ENCODE measurements at places on chromosomes 2 and 18.
A peak's percentile ranks its signal among the peaks of the same experiment; 100 is the strongest.

DNA sequence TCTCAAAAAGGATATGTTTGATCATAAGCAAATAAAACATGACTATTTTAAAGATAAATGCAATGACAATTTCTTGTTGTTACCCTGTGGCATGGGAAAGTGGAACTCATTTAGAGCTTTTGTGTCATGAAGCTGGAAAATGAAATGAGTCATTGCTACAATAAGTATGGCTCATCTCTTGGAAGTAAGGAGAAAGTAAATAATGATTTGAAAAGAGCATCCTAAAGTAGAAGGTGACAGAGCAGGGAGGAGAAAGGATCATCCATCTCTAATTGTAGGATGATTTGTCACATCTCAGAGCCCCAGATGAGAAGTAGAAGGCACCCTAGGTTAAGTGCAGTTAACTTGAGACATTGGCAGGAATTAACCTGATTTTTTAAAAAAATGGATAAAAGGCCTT is 200.5 kb downstream of the CPS1 start:
- no peak for DNase-seq

DNA sequence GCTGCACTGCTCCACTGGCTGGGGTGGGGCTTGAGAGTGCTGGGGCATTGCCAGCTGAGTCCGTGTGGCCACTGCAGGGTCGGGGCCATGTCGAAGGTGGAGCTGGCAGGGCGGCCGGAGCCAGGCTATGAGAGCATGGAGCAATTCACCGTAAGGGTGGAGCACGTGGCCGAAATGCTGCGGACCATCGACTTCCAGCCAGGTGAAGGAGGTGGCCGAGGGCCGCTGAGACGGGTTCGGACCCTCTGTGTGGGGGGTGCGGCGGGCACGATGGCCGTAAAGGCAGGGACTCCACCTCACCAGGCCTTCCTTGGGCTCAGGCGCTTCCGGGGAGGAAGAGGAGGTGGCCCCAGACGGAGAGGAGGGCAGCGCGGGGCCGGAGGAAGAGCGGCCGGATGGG is 2.1 kb downstream of the UCN start:
- DNase-seq = no peak

- DNase-seq = no peak
These were observed 106.5 kb upstream of the TMEM200C start for GRCh38 chr18:6001867-6002266.

- no peak for DNase-seq
These were observed 62.9 kb downstream of the RPL31 start for GRCh38 chr2:101064868-101065549.

DNA sequence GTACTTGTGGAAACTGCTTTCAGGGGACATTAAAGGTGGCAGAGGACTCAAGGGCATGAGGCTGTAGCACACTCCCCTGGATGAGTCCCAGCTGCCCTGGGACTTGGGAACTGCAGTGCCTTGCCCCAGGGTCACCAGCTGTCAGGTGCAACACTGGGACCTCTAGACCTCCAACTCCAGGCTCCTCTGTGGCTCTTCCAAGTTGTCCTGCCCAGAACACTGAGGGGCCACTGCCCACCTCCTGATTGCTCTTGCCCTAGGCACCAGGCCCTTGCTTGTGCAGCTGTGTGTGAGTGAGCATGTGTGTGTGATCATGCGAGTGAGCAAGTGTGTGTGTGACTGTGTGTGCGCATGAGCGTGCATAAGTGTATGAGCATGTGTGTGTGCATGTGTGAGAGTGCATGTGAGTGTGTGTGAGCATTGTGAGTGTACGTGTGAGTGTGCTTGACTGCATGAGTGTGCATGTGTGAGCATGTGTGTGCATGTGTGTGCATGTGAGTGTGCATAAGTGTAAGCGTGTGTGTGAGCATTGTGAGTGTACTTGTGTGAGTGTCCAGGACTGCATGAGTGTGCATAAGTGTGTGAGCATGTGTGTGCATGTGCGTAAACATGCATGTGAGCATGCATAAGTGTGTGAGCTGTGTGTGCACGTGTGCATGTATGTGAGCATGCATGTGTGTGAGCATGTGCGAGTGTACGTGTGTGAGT is 301.5 kb downstream of the NDUFA10 start:
- no peak for DNase-seq

- no peak for DNase-seq
These were observed 17.3 kb downstream of the NFATC1 start for GRCh38 chr18:79413025-79413424.

- DNase-seq = no peak
These were observed 116.0 kb downstream of the SETBP1 start for GRCh38 chr18:44796429-44797428.

DNA sequence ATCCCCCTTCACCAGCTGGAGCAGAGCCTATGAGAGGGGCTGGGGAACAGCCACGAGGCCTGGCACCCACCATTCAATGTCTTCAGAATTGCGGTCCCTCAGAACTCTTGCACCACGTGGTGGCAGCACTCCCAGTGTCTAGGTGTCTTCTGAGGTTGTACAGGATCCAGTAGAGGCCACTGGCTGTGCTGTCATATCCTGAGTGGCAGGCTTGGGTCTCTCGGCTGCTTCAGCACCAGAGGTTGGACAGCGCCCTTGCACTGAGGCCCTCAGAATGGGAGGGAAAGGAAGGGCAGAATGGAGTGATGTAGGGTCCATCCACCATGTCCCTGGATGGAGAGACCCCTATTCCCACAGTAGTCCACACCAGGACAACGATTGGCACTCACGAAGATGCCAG is 112.0 kb upstream of the TEKT4 start:
- no peak for DNase-seq

DNA sequence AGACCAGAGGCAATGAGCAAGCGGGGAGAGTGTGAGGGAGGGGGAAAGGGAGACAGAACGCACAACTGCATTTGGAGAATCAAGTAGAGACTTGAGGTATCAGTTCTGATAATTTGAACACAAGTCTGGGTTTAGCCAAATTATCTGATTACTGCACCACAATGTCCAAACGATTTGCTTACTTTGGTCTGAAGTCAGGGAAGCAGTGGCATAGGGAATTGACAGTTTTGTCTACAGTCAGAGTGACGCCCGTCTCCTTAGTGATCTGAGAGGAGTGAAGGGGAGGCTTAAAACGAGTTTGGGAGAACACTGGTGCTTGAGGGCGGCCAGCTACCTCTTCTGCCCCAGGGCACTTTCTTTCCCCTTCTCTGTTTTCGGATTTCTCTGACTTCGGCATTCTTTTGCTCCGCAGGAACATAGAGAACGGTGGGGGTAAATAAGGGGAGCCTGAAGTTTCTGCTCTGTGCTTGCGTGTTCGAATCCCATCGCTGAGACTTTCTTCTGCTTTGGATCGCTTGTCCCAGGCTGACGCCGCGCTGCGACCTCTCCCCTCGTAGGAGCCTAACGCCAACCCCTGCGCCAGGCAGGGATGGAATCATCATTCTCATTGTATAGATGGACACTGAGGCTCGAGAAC is 2.9 kb upstream of the DLX2 start:
- DNase-seq = no peak

GRCh38 chr2:160353166-160353565 is 140.4 kb downstream of the RBMS1 start:
- DNase-seq = no peak

- DNase-seq = no peak
These were observed 38.4 kb upstream of the GMCL1 start for GRCh38 chr2:69791045-69791444.

DNA sequence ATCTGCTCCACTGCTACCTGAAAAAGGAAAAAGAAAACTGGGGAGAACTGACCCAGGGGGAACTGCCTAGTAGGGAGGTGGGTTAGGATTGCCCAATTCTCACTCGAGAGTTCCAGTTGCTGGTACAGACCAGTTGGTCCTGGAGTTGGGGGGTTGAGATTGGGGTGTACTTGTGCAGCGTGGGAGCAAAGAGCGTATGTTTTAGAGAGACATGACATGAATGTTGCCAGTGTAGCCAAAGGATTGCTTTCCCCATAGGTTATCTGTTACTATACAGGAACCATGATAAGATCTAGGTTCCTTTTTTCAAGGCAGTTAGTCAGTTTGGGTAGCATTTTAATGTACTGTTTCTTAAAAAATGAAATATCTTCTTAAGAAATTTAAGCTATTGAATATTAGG is 68.6 kb downstream of the APLF start:
- DNase-seq = no peak

DNA sequence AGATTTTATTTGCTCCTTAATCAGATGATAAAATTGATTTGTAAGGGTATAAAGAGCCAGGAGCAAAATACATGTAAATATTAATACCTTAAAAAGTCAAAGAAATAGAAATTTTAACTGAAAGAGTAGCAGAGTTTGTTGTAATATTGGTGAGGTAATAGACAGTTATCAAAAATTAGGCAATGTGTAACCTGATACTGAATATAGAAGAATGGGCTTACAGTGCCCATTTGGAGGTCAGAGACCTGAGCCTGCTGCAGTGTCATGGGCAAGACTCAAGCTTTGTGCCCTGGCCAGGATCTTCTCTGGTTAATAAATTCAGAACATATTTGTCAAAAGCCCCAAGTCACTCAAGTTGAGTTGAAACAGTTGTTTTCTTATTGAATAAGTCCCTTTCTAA is 29.7 kb upstream of the TMEM247 start:
- DNase-seq = no peak

- DNase-seq = peak; percentile 4
These were observed 81.8 kb upstream of the TGIF1 start for GRCh38 chr18:3368193-3368592.

DNA sequence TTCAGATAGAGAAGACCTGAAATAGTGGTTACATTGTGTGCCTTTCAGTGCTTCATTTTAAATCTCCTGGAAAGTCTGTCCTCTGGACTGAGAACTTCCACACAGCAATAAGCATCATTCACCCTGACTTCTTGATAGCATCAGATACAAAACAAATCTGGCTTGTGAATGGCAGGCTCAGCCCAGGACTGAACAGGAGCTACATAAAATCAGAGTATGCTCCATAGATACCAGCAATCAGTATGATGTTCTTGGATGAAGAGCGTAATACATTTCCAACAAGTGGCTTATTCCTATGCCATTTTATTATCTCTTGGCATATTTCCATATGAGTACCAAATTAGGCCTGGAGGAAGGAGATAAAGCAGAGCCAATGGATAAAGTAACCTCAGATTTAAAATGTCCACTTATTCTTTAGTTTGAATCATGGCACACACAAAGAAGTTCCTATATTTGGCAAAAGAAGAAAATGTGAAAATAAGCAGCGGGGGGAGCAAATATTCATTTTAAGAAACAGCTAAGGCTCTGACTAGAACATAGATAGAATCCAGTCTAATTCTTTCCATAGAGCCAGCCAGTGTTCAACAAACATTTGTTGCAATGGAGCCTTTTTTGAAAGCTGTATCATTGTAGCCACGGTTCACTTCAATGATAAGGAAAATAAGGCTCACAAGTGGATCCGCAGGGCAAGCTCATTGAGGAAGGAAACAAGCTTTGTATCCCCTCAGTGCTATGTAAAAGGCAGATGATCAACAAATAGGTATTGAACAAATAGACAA is 230.8 kb upstream of the CHAC2 start:
- DNase-seq = no peak

DNA sequence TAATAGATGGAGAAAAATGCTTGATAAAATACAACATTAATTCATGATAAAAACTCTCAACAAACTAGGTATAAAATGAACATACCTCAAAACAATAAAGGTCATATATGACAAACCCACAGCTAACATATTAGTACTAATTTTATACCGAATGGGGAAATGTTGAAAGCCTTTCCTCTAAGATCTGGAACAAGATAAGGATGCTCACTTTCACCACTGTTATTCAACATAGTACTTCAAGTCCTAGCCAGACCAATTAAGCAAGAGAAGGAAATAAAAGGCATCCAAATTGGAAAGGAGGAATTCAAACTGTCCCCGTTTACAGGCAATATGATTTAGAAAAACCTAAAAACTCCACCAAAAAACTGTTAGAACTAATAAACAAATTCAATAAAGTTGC is 61.5 kb upstream of the CTIF start:
- DNase-seq = no peak

- DNase-seq = no peak
These were observed 48.5 kb upstream of the CAB39 start for GRCh38 chr2:230664128-230664527.

DNA sequence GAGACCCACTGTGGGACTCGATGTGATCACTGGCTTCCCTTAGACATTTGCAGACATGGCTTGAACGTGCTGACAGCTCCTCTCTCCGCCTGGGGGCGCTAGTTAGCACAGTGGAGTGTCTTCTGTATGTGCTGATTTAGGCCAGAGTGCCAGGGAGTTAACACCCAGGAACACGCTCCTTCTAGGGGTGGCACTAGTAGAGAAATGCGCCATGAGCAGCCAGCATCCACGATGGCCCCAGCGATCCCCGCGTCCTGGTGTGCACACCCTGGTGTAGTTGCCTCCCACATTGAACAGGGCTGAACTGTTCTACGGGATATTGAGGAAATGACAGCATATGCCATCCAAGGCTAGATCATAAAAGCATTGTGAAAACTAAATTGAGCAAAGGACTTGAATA is 11.4 kb upstream of the NMUR1 start:
- DNase-seq = no peak

GRCh38 chr2:238513346-238513745 is 86.6 kb downstream of the ASB1 start:
- DNase-seq = no peak

DNA sequence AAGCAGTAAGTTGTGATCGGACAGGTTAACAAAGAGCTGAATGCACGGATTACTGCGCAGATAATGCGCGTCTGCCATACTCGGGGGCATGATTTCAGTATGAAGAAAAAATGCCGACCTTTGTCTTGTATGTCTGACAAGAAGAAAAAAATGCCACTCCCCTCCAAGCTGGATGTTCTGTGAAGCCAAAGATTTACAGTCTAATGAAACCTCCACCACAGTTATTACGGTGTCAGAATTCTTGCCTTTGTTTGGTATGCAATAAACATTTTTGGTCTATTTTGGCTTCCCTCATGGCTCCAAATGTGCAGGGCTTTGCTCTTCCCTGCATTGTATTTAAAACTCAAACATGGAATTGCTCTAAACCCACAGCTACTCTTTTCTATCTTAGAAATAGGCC is 72.2 kb upstream of the THUMPD2 start:
- DNase-seq = no peak

DNA sequence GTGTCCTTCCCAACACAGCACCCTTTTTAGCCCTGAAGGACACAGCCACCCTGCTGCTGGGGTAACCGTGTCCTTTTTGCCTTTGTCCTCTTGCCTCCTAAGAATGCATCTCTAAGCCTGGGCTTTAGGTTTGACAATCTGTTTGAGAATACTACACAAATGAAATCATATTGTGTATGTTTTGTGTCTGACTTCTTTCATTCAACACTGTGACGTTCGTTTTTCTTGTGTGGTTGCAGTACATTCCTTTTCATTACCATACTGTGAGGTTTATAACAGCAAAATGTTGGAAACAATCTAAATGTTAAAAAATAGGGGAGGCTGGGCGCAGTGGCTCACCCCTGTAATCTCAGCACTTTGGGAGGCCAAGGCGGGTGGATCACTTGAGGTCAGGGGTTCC is 11.2 kb downstream of the ASPRV1 start:
- DNase-seq = no peak

- no peak for DNase-seq
These were observed 22.3 kb downstream of the INO80D start for GRCh38 chr2:206063635-206064034.

DNA sequence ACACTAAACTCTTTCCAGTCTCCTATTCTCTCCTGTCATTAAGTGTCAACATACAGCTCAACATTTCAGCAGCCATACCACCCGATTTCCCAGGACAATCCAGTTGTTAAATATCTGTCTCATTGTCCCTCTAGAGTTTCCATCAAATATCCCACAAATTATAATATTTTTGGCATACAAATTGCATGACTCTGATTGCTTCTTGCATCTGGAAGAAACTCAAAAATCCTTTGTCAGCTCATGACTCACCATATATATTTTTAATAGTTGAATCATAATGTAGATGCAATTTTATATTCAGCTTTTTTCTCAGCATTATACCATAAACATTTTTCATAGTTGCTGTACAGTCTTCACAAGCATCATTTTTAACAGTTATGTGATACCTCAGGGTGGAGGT is 7.2 kb downstream of the SLC30A3 start:
- DNase-seq = no peak

All from NCI-H446 treated with DMSO at 0.1 percent for 48 hours (cell line).